ENCODE measurements at places on chromosomes 13 and 19.
A peak's percentile ranks its signal among the peaks of the same experiment; 100 is the strongest.

DNA sequence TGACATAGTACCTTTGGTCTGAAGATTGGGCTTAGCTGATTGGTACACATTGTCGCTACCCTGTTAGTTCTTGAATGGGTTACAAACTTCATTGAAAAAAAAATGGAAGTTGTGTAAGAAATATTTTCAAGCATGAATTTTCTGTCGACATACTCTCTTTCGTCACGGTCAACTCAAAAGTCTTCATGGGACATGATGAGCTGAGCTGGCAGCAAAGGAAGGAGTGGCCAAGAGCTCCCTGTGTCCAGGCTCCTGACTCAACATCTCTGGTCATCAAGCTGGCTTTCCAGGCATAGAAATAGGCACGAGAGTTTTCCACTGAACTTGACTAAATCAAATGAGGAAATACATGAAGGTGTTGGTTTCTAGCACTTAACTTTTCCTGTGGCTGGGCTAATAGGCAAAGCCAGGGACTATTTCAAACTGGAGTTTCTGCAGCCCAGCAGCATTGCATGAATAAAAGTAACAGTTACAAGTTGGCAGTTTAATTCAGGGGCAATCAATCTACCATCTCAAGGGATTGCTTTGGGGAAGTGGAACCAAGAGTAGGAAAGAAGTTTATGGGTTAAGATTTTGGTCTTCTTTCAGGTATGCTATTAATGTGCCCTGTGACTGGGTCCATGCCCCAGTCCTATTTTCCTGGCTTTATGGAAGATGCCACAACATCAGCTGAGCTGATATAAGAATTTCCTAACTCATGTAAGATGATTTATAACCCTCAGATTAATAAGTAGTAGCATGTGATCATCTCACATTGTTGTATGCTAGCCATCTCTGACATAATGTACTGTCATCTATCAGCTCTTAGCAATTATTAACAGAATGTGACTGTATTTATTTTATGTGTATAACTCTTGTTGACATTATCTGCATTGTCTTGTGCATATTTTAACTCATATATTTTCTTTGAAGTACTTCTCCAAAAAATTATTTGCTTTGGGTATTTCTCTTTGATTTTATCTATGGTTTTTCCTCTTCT is 385.8 kb downstream of the DLEU7 start:
- DNase-seq, result no peak

GRCh38 chr13:92767468-92767867 is 459.1 kb upstream of the GPC6 start:
- no peak for DNase-seq

GRCh38 chr19:17448131-17448967 is at the start of gene TMEM221:
TSS of gene TMEM221 (minus strand) at chr19:17448668. CDS start at chr19:17448462, 206 bp downstream.
- peak; percentile 76 for DNase-seq

DNA sequence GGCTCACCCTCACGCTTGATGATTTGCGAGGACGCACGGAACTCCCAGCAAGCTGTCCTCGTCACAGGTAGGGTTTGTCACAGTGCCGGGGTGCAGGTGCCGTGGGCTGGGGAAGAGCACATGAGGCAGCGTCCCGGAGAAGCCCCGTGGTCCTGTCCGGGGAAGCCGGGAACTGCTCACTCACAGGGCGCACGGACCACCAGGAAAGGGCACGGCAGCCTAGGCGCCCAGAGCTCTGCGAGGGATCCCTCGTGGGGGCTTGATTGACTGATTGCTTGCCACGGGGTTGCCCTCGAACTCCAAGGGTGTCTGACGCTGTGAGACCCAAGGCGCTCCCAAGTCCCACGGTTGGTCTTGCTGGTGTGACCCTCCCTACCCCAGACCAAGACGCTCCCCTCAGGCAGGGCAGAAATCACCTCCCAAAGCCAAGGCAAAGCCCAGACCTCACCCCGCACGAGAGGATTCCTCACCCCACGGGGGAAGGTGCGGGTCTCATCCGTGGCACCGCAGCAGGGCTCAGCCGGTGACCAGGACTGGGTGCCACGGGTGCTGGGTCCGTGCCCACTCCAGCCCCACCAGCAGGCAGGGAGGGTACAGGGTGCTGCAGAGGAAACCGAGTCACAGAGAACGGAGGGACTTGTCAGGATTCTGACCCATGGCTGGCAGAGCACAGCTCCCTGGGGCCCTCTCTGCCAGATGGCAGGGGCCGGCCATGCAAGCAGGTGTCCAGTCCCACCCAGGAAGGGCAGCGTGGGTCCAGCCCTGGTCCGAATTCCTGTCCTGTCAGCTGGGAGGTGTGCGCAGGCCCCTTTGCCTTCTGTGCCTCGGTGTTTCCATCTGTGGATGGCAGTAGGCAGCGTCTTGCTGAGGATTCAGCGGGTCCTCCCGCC is 7.7 kb downstream of the C2CD4C start:
- DNase-seq, result no peak

- DNase-seq, result no peak
Measured at GRCh38 chr19:4986471-4986891, 17.6 kb downstream of the KDM4B start.

DNA sequence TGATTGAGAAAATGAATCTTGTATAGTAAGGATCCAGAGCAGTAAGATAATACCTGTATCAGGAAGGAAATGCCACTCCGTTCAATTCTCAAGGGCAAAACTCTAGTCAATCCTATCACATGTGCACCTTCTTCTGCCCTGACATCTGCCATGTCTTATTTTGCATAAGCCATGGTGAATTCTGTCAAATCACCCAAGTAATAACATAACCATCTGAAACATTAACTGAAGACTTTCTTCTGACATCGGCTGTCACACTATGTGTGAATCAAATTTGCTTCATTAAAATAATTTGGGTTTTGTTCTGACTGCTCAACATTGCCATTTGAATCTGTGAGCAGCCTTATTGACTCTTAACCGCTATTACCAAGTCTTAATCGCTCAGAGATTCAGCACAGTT is 91.2 kb downstream of the PCDH9 start:
- no peak for DNase-seq

DNA sequence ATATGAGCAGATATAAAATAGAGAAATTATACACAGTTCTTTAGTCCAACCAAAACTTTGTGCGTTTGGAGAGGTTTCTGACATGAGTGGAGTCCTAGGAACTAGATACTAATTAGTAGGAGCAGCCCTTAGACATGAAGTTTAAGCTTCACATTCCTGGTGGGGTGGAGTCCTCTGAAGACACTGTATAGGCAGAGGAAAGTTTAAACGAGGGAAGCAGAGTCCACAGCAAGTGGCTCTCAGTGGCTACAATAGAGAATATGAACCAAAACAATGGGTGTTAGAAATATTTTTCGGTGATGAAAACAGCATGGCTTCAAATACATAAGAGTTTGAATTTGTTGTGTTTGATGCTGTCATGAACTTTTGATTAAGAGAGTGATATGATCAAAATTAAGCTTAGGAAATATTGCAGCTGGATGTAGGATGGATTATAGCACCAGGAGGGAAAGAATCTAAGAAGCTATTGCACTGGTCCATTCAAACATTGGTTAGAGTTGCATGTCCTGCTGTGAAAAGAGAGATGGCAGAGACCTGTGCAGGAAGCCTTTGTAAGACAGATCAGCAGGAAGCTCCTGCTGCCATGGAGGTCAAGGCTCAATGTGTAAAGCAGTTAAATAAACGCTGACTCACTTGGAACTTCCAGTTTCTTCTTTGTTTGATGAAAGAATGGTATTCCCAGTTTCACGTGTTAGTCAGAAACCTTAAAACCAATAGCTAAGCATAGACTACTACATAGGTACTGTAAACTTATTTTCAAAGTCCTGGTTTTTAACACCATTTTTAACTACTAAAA is 175.2 kb downstream of the TDRD3 start:
- no peak for DNase-seq

DNA sequence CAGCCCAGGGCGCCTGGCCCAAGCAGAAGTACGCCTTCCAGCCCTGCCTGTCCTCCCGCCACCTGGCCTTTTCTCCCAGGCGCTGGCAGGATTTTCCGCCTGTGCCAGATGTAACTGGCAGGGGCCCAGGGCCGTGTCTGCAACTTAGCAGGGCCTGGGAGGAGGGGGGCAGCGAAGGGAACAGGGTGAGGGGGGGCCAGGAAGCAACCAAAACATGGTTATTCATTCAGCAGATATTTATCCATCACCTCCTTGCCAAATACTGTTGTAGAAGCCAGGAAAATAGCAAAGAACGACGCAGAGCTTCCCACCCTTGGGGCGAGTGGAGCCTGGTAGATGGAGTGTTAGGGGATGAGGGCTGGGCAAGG is 5.6 kb downstream of the TLE6 start:
- peak; percentile 64 for DNase-seq

GRCh38 chr13:51342706-51343105 is 3.2 kb downstream of the SERPINE3 start:
- no peak for DNase-seq

DNA sequence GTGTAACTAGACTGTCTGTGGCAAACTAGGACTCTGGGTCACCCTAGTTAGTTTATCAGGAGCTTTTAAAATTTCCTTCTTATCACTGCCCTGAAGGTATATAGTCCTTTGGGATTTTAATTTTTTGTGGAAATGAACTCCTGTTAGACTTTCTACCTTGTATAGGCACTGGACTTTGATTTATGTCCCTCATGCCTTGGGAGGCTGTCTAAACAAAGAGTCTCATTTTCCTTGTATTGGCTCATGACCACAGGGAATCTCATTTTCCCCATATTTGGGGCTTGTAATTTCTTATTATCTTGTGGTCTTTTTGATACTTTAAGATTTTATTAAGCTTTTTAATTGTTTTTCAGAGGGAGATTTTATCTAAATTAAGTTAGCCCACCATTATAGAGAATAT is 21.4 kb downstream of the KCTD4 start:
- no peak for DNase-seq

- DNase-seq, result no peak
Measured at GRCh38 chr13:32474999-32475792, 47.3 kb upstream of the N4BP2L1 start.

DNA sequence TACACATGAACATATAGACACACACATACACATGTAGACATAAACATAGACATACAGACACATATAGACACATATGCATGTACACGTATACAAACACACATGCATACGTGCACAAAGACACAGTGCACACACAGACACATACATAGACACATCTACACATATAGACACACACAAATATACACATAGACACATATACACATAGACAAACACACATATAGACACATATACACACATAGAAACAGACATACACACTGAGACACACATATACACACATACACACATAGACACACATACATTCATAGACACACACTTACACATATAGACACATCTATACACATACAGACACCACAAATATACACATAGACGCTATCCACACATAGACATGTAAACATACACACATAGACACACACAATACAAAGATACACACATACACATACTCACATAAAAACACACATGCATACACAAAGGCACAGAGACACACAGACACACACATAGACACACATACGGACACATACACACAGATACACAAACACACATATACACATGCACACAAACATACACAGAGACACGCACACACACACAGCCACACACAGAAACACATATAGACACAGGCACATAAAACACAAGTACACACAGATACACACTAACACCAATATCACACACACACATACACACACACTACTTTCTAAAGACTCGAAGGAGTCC is 254.0 kb downstream of the TSHZ3 start:
- DNase-seq, result no peak

DNA sequence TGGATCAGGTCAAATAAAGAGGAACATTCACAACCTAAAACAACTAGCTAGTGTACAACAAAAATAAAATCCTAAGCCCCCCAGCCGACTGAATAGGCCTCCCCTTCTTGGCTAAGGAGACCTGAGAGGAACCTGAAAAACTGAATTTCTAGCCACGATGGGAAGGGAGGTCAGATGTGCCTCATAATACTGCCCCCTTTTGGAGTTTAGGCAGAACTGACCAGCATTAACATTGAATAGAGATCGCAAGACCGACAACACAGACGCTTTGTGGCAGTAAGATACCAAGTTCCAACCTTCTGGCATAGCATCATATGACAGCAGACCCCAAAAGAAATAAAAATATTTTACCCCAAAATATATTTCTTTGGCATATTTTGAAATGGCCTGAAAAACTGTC is 15.9 kb downstream of the CBY2 start:
- peak; percentile 44 for DNase-seq

DNA sequence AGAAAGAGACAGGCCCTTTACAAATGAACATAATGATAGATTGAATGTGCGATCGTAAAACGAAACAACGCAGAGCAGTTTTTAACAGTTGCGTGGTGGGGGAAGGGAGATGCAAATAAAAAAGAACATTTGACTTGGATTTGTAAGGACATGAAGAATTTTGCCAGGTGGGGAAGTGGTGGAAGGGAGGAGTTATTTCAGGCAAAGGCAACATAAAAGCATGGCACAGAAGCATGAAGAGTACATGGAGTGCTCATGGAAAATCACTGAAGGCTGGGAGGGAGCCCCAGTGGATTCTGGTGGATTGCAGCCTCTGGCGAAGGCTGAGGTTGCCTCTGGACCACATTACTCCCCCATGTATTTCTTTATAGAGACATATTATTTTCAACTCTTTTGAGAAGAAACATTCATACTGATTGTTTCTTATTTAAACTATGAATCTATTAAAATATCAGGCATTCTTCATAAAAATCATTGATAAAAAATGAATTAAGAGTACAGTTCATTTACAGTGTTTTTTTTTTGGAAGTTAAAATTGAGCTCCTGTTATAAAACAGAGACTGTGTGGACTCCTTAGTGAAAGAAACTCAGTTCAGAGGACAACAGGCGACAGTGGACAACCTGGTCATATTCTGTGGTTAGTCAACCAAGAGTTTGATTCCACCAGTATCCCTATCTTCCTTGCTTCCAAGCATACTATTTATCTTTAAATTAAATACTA is 57.5 kb downstream of the STARD13 start:
- no peak for DNase-seq

DNA sequence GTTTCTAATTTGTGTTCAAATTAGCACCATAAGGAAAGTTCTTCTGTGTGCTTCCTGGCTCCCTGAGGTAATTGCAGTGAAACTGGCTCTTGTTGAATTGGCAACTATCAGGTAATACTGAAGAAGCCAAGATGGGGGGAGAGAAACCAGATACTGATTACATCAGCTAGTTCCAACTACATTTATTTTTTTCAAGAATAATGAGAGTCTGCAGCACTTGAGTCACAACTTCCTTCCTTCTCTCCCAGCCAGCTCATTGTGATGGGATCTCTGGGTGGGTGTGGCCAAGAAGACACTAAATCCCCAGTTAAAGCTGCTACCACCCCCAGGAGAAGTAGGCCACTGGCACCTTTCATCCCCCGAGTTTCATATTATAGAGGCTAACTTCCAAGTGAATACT is 100.7 kb upstream of the RXFP2 start:
- DNase-seq, result no peak

GRCh38 chr19:50478901-50479715 is 2.5 kb upstream of the GARIN5A start:
- peak; percentile 50 for DNase-seq
